ENCODE measurements at places on chromosomes 2 and 18.

GRCh38 chr2:170716851-170717598, 1.9 kb downstream of the SP5 start:
- no peak for DNase-seq

GRCh38 chr2:120589771-120590608, 145.7 kb upstream of the GLI2 start:
- DNase-seq: no peak

DNA sequence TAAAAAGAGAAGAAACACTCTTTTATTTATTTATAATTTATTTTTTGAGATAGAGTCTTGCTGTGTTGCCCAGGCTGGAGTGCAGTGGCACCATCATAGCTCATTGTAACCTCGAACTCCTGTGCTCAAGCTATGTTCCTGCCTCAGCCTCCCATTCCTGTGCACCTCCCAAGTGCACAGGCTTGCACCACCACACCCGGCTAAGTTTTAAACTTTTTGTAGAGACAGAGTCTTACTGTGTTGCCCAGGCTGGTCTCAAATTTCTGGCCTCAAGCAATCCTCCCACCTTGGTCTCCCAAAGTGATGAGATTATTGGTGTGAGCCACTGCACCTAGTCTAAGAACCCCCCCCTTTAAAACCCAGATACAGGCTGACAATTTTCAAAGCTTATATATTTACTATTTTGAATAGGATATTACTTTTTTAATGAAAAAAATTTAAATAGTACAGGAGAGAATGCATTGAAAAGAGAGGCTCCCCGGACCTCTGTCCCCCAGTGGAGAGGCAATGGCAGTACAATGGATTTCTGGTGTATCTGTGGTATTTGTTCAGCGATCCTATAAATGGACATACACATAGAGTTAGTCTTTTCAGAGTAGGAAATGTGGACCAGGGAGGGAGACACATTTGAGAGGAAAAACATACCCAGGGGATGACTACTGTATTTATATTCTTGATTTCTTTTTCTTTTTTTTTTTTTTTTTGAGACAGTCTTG, 48.1 kb upstream of the CNOT11 start:
- no peak for DNase-seq

DNA sequence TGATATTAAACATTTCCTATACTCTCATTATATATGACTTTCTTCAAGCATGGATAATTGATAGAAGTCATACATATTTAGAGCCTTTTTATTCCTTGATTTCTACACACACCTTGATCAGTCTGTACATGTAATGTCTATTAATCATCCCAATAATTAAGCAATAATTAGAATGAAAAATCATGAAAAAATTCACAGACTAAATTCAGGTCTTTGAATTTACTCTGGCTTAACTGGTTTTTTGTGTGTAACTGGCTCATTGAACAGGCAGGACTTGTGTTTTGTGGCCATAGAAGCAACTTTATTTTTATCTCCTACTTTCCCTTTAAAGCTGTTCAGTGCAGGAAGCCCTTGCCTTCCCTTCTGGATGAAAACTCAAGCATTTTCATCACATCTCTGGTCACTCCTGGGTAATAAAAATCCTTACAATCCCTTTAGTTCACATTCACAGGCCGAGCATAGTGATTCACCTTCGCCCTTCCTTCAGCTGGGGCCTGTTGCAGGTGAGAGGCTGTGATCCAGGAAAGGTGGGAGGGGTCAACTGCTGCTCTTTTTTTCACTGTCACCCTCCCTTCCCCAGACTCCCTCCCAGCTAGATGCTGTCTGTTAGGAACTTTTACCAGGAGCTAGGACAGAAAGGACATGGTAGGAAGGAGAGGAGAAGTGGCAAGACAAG, 58.0 kb upstream of the ITSN2 start:
- DNase-seq: no peak

DNA sequence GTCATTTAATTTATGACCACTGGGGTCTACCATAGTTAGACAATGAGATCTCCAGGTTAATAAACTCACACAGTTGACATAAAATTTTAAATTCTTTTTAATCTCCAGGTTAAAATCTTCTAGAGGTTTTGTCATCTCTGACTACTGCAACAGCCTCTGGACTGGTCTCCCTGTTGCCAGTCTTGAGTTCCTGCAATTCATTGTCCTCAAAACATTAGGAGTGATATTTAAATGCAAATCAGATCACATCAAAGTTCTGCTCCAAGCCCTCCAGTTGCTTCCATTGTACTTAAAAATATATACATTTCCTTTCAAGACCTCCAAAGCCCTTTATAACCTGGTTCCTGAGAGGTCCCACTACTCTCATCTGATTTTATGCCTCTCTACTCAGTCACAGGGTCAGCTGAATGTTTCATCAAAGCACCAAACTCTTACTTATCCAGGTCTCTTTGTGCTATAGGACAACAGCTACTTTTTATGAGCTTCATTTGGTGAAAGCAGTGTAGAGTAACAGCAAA, 18.6 kb upstream of the LINC00305 start:
- no peak for DNase-seq

GRCh38 chr18:62807396-62807795, 92.1 kb downstream of the PHLPP1 start:
- no peak for DNase-seq

DNA sequence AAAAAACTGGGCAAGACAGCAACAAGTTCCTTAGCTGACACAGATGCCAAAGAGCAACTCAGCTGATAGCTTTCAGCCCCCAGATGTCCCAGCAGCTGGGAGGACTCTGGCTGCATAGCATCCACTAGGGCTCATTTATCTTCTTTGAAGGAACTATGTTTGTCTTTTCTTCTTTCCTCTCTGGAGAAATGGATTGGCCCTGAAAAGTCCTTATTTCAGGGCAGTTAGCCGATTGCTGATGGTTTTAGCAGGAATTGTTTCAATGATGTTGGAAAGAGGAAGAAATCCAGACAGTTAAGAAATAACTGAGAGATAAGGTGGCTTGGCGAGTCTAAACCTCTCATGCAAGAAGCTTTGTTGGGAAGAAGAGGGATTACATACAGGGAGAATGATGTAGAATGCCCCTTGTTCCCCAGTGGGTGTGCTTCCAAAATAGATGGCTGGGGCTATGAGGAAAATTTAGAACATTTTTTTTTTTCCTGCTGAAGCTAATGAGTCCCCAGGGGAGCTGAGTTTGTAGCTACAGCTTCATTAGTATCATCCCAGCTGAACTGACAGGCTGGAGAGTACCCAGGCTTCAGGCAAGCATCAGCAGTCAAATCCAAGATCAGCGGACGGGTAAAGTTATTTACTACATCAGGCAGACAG, 33.6 kb upstream of the SERPINE2 start:
- no peak for DNase-seq

DNA sequence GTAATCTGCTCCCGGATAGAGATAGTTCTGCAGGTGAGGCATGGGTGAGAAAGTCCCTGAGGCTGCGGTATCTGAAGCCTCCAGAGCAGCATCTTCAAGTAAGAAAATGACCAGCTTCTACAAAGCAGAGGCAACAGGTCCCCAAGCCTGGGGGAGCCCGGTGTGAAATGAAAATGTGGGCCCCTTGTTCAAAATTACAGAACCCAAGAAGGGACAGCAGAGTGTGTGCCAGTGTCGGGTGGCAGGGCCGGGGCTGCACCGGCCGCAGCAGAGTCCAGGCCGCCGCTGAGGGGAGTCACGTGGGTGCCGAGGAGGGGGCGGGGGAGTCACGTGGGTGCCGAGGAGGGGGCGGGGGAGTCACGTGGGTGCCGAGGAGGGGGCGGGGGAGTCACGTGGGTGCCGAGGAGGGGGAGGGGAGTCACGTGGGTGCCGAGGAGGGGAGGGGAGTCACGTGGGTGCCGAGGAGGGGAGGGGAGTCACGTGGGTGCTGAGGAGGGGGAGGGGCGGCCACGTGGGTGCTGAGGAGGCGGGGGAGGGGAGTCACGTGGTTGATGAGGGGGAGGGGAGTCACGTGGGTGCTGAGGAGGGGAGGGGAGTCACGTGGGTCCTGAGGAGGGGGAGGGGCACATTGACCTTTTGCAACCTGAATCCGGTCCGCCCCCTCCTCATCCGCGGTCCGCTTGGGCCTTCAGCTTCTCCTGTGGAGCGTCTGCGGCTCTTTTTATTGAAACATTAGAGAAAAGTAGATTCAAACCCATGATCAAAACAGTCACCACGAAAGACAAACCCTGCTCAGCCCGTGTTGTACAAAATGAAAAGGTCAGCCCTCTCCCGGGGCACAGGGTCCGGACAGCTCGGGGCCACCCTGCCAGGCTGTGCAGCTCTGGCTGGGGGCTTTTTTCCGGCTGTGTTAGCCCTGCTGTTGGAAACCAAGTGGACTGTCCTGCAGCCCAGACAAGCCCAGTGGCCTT, 10.4 kb downstream of the COLEC11 start:
- DNase-seq: peak; percentile 7

DNA sequence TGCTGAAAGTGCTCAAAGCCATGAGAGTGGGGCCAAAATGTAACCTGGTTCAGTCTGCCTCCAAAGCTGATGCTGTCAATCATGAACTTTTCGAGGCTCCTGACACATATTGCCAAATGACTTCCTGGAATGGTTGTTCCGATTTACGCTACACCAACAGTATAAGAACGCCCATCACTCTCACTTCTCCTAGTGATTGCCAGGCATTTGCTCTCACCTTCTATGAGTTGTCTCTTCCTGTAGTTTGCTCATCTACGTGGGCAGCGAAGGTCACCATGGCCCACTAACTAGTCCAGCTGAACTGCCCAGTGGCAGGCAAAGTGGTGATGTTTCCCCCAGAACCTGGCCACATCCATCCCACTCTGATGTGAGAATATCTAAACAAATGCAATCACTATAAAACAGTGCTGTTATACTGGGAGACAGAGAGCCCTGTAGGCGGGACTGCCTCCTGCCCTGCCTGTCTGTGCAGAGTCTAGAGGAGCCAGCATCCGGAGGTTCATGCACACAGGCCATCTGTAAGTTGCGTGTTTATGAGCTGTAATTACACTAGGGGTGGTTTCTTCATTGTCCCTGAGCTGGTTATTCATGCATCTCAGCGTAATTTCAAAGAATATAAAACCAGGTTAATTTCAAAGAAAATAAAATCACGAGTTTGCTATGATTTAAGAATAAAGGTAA, 8.8 kb upstream of the CABLES1 start:
- no peak for DNase-seq

DNA sequence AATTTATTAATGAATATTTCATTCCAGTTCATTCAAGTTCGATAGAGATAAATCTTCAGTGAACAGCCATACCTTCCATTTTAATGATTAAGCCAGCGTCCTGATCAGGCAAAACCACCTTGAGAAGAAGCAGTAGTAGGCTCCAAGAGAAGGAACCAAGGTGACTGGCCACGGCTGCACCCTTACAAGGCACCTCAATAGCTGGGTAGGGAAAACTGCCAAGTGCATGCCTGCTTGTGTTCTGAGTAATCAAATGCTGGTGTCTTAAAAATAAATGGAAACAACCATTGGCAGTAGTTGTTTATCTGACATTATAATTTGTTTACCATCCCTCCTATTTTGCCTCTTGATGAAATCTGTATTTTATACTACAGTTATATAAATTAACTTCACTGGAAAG, 10.0 kb upstream of the FEZ2 start:
- no peak for DNase-seq

DNA sequence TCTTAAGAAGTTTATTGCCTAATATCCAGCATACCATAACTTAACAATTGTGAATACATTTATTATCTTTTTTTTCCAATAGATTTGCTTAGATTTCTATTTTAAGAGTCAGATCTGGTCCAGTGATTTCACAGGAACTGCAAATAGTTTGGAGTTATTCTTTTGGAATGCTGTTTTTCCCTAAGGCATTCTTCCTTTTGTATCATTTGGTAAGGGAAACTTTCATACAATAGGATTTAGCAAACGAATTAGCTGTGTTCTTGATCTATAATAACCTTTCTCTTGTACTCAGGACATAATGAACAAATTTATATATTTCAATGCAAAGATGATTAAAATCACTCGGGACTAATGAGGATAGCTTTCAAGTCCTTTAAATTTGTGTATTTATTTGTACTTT, 201.6 kb downstream of the ERBB4 start:
- no peak for DNase-seq

DNA sequence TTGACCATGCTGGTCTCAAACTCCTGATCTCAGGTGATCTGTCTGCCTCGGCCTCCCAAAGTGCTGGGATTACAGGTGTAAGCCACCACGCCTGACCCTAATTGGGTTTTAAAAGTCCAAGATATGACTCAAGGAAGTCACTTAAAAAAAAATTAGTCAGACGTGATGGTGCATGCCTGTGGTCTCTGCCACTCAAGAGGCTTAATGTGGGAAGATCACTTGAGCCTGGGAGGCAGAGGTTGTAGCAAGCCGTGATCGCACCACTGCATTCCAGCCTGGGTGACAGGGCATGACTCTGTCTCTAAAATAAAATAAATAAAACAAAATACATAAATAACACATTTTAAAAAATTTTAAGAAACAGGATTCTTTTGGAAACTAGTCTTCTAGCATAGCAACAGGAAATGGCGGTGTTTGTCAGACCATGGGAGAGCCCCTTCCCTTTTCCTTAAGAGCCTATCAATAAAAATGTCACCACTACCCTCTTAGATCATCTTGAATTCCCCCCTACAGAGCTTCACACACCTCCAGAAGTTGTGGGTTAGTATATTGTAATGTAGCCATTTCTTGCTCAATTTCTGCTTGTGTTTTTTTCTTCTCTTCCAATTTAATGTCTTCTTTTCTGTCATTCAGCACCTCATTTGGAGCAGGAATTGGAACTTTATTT, 20.1 kb downstream of the SFT2D3 start:
- no peak for DNase-seq

- DNase-seq: no peak
Measured at GRCh38 chr2:9983401-9984216, 32.1 kb downstream of the GRHL1 start.

DNA sequence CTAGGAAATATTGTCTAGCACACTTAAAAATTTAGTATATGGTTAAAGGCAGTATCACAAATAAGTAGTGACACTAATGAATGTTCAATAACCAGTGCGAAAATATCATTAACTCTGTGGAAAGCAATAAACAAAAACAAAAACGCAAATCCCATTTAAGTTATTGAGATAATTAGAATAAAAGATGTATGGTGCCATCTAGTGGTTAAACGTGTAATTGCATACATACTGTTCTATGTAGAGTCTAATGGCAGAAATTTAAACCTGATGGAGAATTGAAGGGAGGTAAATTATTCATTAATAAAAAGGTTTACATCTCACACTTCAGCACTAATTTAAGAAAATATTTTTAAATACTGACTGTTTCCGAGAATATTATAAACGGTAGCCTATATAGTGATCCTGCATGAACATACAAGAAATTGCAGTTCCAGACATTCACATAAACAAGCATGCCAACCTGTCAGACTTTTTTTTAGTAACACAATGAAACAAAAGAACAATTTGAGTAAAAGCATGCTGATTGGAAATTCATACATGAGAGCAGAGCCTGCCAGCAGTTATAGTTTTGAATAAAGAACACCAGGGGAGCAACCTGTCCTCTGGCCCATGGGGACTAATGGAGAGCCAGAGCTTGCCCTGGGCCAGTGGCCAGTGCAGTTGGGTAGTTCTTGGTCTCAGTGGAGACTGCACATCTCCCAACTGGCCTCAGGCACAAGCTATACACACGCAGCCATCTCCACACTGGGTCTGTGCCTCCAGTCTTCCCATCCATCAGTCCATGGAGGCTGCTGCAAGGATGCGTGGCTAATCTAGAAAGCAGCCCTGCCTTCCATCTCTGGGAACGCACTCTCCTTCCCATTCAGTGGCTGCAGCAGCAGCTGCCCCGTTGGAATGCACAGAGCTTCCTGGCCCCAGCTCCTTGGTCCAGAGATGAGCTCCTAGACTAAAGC, 28.0 kb downstream of the GCG start:
- DNase-seq: no peak

- no peak for DNase-seq
Measured at GRCh38 chr2:100071335-100072043, 70.9 kb downstream of the AFF3 start.

Data from stimulated activated CD8-positive, alpha-beta memory T cell treated with anti-CD3 and anti-CD28 coated beads, Interleukin-4, amount 100 ng/mL, for 24 hours (primary cell).